Progenitor cell of endocrine pancreas (in vitro differentiated cells): ENCODE measurements at places on chromosomes 1 and 21. TPM values are rescaled to one million over a fixed set of nuclear protein-coding genes. Genes with fewer than 3 reads are reported as not detected.

The MKNK1 gene
- total RNA-seq = 29.3 and 31.9 TPM in 2 replicates

The SPRR3 gene
- not detected in 2 replicates for total RNA-seq

The MMEL1 gene
- 0.64 and 0.93 TPM in 2 replicates for total RNA-seq

The PEX10 gene
- 27.5 and 27.6 TPM in 2 replicates for total RNA-seq

The EFNA1 gene
- 22.1 and 22.2 TPM in 2 replicates for total RNA-seq

The ARHGAP30 gene
- total RNA-seq = 0.20 TPM in 1 of 2 replicates, not detected in the other

The TEDDM1 gene
- not detected in 2 replicates for total RNA-seq

The KRTAP10-7 gene
- total RNA-seq = not detected in 2 replicates

The TRNP1 gene
- 48.8 and 49.3 TPM in 2 replicates for total RNA-seq

The SPATA45 gene
- 0.69 TPM in 1 of 2 replicates, not detected in the other for total RNA-seq

The PTCH2 gene
- 2.9 and 3.0 TPM in 2 replicates for total RNA-seq

The MPL gene
- total RNA-seq = 0.31 TPM in 1 of 2 replicates, not detected in the other

The TSSK3 gene
- total RNA-seq = 3.1 and 3.9 TPM in 2 replicates

The ODR4 gene
- 25.5 and 29.6 TPM in 2 replicates for total RNA-seq

The MAEL gene
- total RNA-seq = 0.13 TPM in 1 of 2 replicates, not detected in the other

The PCAT6 gene
- total RNA-seq = 5.6 and 5.7 TPM in 2 replicates

The KRTAP19-1 gene
- total RNA-seq = not detected in 2 replicates

The CDA gene
- not detected in 2 replicates for total RNA-seq

The ASAP3 gene
- 63.4 and 67.8 TPM in 2 replicates for total RNA-seq

The IL19 gene
- not detected in 2 replicates for total RNA-seq

The GJA5 gene
- not detected in 2 replicates for total RNA-seq

The LEMD1 gene
- 13.9 and 15.2 TPM in 2 replicates for total RNA-seq

The ARHGEF10L gene
- 28.0 and 31.3 TPM in 2 replicates for total RNA-seq

The ASTN1 gene
- 0.51 and 0.72 TPM in 2 replicates for total RNA-seq

The OR2L3 gene
- not detected in 2 replicates for total RNA-seq

The LEPROT gene
- total RNA-seq = 54.5 and 55.9 TPM in 2 replicates

The E2F2 gene
- total RNA-seq = 7.8 and 9.7 TPM in 2 replicates

The GRIK3 gene
- total RNA-seq = 0.38 and 0.41 TPM in 2 replicates

The EDARADD gene
- 12.3 and 13.5 TPM in 2 replicates for total RNA-seq

The HPCAL4 gene
- total RNA-seq = not detected in 2 replicates

The TMOD4 gene
- 1.5 and 2.0 TPM in 2 replicates for total RNA-seq

The AJAP1 gene
- 0.46 and 0.60 TPM in 2 replicates for total RNA-seq

The LCE1E gene
- total RNA-seq = not detected in 2 replicates

The OVAAL gene
- not detected in 2 replicates for total RNA-seq

The GPA33 gene
- not detected in 2 replicates for total RNA-seq

The KCNN3 gene
- 0.36 and 0.86 TPM in 2 replicates for total RNA-seq

The MEX3A gene
- total RNA-seq = 112 and 113 TPM in 2 replicates

The BARHL2 gene
- total RNA-seq = not detected in 2 replicates

The ANKRD65 gene
- total RNA-seq = 15.1 and 18.1 TPM in 2 replicates

The PER3 gene
- total RNA-seq = 2.6 and 2.9 TPM in 2 replicates

The SYTL1 gene
- 9.4 and 15.5 TPM in 2 replicates for total RNA-seq

The CR1L gene
- total RNA-seq = not detected in 2 replicates

The KIF1B gene
- total RNA-seq = 74.4 and 78.7 TPM in 2 replicates

The ADCY10 gene
- 0.55 and 0.60 TPM in 2 replicates for total RNA-seq

The CFHR3 gene
- 0.31 and 0.55 TPM in 2 replicates for total RNA-seq

The LENEP gene
- 0.84 TPM in 2 replicates for total RNA-seq

The SEC16B gene
- total RNA-seq = 0.67 and 1.5 TPM in 2 replicates

The DCST1 gene
- total RNA-seq = not detected in 2 replicates

The OR10J1 gene
- not detected in 2 replicates for total RNA-seq

The PROX1 gene
- total RNA-seq = 63.2 and 73.9 TPM in 2 replicates

The OR2G6 gene
- total RNA-seq = not detected in 2 replicates

The PGLYRP3 gene
- not detected in 2 replicates for total RNA-seq

The HSD3B1 gene
- total RNA-seq = not detected in 2 replicates

The FAM78B gene
- 3.1 TPM in 2 replicates for total RNA-seq

The IL22RA1 gene
- 0.13 and 0.26 TPM in 2 replicates for total RNA-seq

The DMRTA2 gene
- 0.20 TPM in 1 of 2 replicates, not detected in the other for total RNA-seq
